CD4-positive, alpha-beta T cell treated with Interleukin-15 for 4 hours (primary cell): ENCODE measurements at places on chromosomes 7 and 10.

DNA sequence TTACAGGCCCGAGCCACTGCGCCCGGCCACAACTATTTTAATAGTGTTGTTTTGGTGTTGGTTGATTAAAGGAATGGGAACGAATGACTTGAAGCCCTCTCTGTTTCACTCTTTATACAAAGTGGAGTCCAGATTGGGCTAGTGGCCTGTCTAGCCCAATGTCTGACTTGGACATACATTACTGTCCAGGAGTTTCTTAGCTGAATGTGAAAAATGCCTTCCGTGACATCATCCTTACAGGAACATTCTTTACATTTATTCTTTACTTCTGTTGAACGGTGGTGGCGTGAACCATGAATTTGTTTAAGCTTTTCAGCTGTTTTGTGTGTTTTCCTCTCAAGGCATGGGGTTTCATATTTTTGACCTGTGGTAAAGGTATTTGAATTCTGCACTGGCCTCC lies 67.9 kb downstream of the DAGLB start:
- no peak for DNase-seq

DNA sequence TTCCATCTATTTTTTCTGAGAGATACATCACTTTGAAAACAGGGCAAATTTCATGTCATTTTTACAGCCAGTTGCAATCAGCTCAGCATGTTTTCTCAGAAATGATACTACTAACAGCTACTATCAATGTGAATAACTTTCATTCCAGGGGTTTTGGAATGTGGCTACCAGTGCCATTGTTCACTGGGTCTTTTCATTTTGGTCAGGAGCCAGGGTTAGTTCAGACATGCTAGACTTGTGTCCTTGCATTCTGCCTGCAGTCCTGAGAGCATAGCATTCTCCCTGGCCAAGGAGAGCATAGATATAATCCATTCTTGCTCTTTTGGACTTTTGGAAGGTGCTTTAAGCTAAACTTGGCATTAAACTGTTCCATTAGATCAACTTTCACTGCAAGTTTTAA lies 160.9 kb upstream of the NEBL start:
- no peak for DNase-seq

DNA sequence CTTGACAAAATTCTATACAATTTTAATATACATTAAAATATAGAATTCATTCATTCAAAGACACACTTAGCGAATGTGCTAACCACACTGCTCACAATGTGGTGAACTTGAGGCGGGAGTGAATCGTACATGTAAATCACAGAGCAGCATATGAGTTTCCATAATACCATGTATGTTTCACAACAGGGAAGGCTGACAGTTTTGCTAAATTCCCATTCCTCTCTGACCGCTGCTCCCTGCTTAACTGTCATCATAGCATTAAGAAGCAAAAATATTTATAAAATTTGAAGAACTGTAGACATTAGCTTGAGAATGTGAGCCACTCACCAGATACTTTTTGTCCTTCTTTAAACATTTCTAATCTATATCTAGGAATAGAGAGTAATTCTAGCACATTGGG lies 763.3 kb downstream of the MAGI2 start:
- no peak for DNase-seq

DNA sequence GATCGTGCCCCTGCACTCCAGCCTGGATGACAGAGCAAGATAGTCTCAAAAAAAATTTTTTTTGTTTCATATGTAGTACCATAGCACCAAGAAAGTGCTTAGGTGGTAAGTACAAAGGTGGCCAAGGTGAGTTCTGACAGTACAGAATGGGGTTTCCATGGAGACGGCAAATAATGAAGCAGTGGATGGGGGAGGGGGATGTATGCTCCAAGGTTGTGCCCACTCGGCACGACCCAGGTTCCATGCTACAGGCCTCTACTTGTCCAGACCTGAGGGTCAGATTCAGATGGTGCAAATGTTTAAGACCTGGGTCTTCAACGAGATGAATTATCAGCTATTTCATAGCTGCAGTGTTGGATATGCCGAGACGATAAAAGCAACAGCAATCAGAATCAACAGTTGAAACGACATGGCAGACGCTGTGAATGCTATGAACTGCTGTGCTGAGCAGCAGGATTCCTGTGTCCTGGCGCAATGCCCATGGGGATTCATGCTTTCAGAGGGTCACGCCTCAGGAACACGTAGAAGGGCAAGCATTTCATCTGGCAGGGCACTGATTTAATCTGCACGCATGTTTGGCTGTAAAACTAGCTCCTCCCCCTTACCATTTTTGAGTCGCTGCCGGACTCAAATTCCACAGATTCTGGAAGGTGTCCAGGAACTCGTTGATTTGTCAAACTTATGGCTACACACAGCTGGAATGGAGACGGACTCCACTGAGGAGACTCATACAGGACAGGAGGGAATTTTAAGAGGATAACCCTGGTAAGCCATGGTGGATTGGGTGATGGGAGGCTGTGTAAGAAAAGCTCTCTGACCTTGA lies 256.5 kb downstream of the FRMD4A start:
- DNase-seq: no peak

GRCh38 chr10:77274046-77274795 lies 363.4 kb downstream of the KCNMA1 start:
- DNase-seq: no peak

GRCh38 chr7:105940109-105940508 lies 23.0 kb upstream of the CDHR3 start:
- DNase-seq: no peak

DNA sequence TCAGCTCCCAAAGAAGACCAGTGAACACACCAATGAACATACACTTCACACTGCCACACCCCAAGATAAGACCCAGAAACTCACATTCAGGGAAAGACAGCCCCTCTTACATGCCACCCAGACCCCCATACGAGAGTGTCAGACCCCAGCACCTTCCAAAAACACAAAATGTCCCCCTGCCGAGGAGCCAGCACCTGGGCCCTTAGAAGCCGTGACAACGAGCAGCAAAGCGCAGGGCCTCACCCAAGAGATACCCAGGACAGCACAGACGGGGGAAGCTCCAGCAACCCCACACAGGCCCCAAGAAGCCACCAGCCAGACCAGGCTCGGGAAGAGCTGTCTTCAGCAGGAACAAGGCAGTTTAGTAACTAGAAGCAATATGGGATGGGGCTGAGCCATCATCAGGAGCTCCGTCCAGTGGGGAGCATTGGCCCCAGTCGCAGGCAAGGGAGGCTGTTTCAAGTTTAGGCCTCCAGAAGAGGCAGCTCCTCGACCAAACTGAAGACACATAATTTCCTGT lies 243.6 kb downstream of the PTPRN2 start:
- no peak for DNase-seq

DNA sequence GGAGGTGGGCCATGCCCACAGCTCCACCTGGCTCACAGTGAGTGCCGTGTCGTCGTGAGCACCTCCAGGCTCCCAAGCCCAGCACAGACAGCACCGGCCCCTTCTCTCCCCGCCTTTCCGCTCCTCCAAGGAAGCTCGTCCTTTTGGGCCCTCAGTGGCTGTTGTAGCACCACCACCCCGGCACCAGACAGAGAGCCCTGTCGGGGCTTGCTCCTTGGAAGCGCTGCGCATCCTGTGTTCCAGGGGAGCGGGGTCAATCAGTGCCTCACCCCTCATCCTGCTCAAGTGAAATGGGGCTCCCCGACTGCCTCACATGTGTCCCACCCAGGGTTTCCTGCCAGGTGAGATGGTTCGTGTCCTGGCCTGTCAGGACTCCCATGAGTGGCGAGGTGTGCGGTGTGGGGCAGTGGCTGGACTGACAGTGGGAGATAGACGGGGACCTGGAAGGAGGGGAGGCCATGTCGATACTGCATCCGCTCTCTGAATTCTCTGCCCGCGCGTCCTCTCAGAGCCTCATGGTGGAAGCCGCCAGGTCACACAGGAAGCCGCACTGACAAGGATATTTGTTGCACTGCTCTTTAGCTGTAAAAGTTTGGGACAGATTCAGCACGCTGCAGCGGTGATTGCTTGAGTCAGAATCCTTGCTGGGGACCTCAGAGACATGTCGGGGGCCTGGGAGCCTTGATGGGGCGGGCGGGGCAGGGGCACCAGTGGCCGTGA lies 107.1 kb downstream of the INPP5A start:
- DNase-seq: no peak

DNA sequence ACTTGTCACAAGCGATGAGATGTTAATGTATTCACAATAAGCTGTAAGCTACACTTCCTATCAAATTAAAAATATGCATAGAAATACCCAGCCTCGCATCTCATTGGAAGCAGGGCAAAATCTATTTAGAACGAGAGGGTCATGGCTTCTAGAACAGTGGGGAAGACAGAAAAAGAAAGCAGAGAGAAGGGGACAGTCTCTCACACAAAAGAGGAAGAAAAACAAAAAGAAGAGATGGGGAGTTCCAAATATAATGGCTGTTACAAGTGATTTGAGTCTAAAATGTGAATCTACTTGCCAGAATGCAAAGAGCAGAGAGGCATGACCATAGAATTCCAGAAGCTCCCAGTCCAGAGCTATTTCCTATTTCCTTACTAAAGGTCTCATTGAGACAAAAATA lies 13.8 kb downstream of the LRRN3 start:
- DNase-seq: no peak

GRCh38 chr7:130113887-130114286 lies 43.6 kb downstream of the KLHDC10 start:
- DNase-seq: no peak
